ENCODE measurements at places on chromosomes 5 and 9.

- DNase-seq: no peak
Observed at GRCh38 chr9:85142968-85143367, 473.4 kb downstream of the NTRK2 start.

GRCh38 chr9:103731541-103731940 is 362.6 kb upstream of the SMC2 start:
- no peak for DNase-seq

DNA sequence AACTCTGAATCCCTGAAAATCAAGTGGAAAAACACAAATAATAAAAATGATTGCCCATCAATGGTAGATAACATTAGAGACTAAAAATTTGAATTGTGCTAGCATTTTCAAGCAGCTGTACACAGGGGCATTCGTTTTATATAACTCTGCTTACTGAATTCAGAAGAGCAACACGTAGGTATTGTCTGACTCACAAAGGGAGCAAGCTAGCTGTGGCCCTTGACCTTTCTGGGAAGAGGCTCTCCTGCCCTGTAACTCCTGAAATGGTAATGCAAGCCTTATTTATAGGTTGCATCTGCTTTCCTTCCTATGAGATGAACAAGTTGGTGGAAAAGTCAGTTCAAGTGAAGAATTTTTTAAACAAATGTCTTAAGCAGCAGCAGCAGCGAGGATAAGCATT is 218.7 kb upstream of the EFNA5 start:
- DNase-seq: no peak

DNA sequence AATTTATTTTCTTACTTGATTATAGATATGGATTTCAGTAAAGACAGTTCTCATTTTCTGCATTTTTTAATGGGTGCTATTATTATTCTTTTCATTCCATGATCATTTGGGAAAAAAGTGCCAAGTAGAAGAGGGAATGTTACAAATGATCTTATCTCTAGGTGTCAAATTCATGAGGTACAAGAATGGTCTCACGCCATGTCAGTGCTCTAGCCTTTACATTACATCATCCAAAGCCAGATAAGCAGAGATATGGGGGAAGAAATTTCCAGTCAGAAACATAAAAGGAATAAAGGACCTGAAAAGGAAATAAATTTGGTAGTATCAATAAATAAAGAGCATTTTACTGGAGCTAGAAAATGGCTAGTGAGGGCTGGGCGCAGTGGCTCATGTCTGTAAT is 1544.2 kb upstream of the CDH6 start:
- DNase-seq: no peak

GRCh38 chr9:128409978-128410377 is 10.7 kb upstream of the CERCAM start:
- no peak for DNase-seq

DNA sequence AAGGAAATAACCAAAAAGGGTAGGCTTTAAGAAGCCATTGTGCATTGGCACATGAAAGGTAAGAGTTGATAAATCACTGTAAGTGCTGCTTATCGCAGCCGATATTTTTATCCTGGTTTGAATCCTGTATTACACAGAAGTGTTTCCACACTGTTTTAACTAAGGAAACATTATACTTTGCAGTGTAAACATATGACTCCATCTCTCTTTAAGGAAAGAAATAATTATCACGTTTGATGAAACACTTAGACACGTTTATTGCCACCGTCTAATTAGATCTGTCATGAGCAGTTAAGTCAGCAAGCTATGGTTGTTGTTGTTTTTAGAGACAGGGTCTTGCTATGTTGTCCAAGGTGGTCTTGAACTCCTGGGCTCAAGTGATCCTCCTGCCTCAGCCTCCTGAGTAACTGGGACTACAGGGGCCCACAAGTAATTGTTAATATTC is 85.7 kb upstream of the TNFAIP8 start:
- no peak for DNase-seq

DNA sequence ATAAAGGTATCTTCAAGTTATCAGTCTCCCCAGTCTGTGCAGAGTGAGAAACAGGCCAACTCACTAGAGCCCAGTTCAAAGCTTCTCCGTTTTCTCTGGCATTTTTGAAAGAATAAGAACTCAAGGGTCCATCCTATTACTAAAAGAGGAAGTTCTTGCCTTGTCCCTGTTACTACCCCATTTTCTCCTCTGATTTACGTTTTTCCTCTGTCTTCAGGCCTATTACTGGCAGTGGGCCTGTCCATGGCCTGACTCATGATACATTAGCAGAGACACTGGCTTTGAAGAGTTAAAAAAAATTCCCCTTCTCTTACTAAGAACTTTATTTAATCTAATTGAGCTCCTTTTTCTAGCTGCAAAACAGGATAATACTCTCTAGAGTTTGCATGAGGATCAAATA is 624.0 kb upstream of the KLF4 start:
- DNase-seq: no peak

DNA sequence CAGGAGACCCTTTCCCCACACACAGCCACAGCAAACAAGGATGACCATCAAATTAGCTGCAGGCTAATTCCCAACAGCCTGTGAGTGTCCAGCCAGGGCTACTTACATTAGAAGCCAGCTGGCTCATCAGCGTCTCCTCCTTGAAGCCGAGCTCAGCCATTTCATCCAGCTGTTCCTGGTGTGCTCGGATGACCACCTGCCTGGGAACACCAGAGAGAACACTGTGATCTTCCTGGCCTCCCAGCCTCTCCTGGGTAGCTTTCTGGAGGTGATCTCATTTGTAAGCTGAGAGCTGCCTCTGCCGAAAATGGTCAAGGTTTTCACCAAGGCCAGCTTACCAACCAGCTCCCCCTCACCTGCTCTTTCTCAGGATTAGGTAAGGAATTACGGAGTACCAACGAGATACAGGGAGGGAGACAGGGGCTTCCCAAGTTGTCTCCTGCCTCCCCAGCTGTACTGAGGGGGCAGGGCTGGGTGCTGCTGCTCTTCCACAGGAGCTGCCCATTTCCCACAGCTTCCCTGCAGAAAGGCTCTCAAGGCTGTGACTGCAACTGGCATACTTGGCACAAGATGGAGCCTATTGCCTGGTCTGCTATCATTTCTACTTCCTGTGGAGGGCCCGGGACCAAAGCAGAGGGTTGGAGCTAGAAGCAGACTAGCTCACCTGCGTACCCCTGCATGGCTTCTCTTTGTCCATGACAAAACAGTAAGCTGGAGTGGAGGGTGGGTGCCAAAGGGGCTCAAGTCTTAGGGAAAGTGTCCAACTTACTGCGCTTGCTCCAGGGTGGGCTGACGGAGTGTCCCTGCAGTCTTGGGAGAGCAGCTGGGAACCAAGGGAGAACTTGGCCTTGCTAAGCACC is 73.9 kb downstream of the KIF24 start:
- no peak for DNase-seq

GRCh38 chr5:175003531-175003930 is 279.1 kb downstream of the MSX2 start:
- no peak for DNase-seq

DNA sequence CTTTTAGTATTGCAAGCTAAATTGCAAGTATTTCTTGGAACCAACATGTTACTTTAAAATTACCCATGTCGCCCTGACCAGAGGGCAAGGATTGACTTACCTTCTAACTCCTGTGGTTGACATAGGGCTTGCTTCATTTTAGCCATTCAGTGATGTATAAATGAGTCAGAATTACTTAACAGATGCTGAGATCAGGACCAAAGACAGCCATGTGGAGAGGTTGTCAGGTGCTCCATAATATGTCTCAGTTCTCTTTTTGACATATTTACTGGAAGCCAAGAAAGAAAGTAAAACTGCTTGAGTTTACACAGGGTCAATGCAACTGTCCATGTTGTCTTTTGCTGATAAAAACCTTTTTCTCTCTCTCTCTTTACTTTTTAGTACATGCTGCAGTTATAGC is 33.2 kb downstream of the F2RL2 start:
- DNase-seq: no peak

DNA sequence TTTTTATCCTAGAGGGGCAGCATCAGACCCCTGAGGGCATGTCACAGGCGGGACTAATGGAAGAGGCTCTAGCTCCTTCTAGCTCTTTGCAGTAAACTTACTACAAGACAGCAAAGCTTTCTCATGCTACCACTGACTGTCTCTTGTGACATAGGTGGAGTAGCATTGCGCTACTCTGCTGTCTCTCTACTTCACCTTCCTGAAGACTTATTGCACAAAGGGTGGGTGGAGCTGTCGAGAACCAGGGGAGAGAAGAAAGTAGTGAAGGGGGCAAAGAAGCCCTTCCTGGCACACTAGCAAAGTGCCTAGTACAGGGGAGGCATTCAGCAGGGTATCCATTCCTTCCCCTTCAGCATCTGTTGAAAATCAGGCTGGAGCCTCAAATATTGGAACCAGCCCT is 36.1 kb upstream of the NEK6 start:
- DNase-seq: no peak

GRCh38 chr9:107782381-107782780 is 292.8 kb upstream of the KLF4 start:
- no peak for DNase-seq

- DNase-seq: no peak
Observed at GRCh38 chr9:97039514-97039860, 545 bp upstream of the CTSV start.

DNA sequence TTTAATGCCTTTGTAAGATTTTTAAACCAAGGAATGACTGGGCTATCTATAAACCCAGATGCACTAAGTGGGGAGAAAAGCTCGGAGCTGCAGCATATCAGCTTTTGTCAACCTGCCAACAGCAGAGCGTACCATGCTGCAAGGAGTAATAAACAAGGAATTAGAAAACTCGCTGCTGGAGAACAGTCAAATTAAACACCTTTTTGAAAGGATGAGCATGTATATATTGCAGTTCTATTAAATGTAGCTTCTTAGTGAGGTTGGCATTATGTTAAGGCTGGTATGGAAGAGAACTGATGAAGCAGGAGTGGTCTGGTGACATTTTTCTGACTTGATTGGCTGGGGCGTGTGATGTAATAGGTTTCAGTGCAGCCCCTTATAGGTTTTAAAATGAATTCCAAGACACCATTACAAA is 74.7 kb downstream of the PIK3R1 start:
- no peak for DNase-seq

GRCh38 chr5:65919773-65920172 is 6.6 kb upstream of the ERBIN start:
- no peak for DNase-seq

DNA sequence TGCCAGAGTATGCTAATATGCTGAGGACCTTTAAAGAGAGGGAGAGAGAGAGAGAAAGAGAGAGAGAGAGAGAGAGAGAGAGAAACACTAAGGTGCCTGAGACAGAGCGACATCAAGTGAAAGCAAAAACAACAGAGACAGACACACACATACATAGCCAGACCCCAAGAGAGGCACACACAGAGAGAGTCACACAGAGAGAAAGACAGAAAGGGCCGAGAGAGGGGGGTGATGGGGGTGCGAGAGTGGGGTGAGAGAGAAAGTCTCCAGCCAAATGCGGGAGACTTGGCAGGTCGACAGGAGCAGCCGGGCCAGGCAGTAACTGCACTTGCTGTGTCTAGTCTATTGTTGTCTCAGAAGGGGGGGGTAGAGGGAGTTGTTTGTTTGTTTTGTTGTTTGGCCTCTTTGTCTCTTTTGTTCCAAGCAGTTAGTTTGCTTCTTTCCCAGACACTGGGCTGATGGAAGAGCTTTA is 30.1 kb upstream of the NFIB start:
- peak; percentile 71 for DNase-seq

DNA sequence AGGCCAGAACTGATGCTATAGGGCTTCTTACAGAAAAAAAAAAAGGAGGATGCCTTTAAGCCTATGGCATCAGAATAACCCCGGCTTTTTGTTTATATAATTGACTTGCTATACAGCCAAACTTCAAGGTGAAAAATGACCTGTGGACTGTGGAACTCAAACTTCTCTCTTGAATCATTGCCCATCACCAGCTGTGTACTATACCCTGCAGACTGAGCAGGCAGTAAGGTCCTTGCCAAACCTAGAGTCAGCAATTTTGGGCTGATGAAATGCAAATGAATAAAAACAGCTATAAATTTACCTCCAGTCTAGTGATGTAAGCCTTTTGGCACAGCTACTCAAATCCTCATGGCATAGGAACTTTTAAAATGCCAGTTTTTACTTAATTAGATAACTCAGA is 44.5 kb upstream of the PPP3R2 start:
- no peak for DNase-seq

GRCh38 chr9:105886136-105886535 is 191.8 kb downstream of the TMEM38B start:
- DNase-seq: no peak

DNA sequence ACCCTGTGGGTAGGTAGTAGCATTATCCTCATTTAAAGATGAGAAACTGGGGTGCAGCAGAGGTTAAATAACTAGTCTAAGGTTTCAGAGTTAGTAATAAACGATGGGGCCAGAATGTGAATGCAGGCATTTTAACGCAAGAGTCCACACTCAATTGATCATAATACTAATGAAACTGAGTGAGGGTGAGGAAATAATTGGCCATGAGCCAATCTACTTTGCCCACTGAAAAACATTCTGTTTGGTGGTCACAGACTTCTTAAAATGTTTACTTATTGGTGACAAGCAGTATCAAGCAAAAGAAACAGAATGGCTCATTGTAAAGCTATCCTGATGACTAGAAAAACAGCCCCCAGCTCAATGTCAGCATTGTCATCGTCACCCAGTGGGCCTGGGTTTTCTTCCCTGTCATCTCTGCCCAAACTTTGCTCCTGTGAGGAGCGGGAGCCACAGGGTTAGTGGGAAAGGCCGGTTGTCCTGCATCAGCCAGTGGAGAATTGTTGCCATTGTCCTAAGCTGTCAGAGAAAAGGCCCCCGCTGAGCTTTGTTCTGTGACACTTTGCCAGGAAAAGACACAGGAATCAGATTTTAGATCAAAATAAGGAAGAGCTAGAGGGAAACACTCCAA is 77.3 kb upstream of the MAN2A1 start:
- no peak for DNase-seq

DNA sequence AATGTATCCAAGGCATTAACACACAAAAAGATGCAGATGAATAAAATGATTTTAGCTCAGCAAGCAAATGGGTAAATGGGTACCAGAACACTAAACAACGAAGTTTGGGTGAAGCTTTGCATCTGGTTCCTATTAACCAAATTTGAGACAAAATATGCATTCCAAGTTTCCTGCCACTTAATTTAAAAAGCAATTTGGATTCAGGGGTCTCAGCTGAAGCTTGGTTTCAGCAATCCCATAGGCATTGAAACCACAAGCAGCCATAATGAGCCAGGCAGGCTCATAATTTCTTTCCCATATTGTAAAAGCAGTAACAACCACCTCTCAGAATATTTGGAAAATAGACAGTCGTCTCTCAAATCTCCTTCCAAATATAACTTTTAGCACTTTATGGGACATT is 138.9 kb downstream of the NXNL2 start:
- no peak for DNase-seq

GRCh38 chr5:145293716-145294115 is 541.4 kb downstream of the PRELID2 start:
- DNase-seq: no peak
